ENCODE measurements at places on chromosomes 13 and 19.
A peak's percentile ranks its signal among the peaks of the same experiment; 100 is the strongest.

- H3K4me3 ChIP-seq, result no peak overlapping the region
- H3K36me3 ChIP-seq, result peaks cover 3% of the 10 kb centered on the region
- DNase-seq, result no peak
Measured at GRCh38 chr19:14978161-14978776, 1.4 kb downstream of the SLC1A6 start.

DNA sequence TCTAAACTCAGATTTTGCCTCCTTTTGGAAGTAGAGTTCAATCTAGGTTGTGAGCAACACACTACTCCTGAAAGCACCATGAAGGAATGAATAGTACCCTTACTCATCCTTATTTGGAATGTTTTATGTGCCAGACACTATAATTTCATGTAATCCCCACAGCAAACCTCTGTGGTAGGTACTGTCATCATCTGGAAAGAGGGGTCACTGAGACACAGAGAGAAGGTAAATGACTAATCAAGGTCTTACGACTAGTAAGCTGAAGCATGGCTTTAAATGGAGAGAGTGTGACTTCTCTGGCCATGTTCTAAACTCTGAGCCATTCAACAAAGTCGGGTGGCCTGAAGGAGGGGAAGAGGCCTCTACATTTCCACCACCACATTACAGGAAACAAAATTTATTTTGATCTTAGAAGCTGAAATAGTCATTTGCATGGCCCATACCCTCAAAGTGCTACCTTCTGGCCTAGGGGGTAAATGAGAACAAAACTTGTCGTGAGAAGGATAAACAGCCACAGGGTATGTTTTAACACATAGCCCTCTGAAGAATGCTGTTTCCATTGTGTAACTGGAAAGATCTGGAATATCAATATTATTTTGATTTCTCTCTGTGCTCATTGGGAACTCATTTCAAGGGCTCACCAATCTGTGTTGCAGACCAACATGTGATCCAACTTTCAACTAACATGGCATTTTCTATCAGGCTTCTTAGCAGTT lies 180.8 kb upstream of the RFC3 start:
- H3K27me3 ChIP-seq, result no peaks in the 10 kb centered on the region
- DNase-seq, result no peak
- no peaks in the 10 kb centered on the region for H3K4me1 ChIP-seq
- H3K27ac ChIP-seq, result no peak overlapping the region

DNA sequence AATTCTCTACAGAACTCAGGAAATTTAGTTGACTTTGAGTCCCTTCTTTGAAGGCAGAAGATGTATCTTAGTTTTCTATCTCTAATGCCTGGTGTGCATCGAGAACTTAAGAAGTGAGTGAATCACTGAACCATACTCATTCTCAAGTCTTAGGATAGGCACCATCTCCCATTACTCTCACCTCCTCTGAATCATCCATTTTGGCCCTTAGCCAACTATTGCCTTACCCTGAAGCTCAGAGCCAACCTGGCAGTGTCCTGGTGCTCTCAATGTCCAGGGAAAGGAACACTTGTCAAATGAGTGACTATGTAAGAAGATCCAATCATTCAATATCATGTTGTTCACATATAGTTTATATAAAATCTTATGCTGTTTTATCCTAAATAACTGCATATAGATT lies 146.6 kb downstream of the RGCC start:
- H3K4me1 ChIP-seq, result no peaks in the 10 kb centered on the region
- H3K27me3 ChIP-seq, result no peaks in the 10 kb centered on the region
- peak overlapping the region; percentile 6 for H3K27ac ChIP-seq
- H3K36me3 ChIP-seq, result no peaks in the 10 kb centered on the region
- DNase-seq, result no peak
- no peak overlapping the region for H3K4me3 ChIP-seq

GRCh38 chr13:113616281-113616906 lies 31.8 kb downstream of the TFDP1 start:
- no peak for DNase-seq
- H3K4me3 ChIP-seq, result no peak overlapping the region
- no peaks in the 10 kb centered on the region for H3K27me3 ChIP-seq
- peaks cover 12% of the 10 kb centered on the region for H3K36me3 ChIP-seq
- peaks cover 10% of the 10 kb centered on the region for H3K4me1 ChIP-seq

DNA sequence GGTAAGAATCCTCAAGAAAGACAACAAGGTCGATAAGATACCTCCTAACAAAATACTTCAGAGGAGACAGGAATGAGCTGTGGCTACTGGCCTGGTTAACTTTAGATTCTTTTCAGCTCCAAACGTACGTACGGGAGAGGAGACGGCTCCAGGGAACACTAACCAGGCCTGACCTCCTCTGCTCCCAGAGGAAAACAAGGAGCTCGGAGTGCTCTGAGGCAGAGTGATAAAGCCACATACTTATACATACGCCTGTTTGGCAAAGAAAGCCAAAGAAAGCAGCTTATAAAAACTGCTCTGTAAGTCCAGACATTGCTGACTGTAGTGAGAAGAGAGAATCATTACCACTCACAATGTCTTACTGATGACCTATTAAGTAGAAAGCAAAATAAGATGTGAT lies 263.9 kb downstream of the MZT1 start:
- no peaks in the 10 kb centered on the region for H3K27me3 ChIP-seq
- H3K27ac ChIP-seq, result no peak overlapping the region
- H3K4me1 ChIP-seq, result no peaks in the 10 kb centered on the region
- H3K36me3 ChIP-seq, result no peaks in the 10 kb centered on the region

DNA sequence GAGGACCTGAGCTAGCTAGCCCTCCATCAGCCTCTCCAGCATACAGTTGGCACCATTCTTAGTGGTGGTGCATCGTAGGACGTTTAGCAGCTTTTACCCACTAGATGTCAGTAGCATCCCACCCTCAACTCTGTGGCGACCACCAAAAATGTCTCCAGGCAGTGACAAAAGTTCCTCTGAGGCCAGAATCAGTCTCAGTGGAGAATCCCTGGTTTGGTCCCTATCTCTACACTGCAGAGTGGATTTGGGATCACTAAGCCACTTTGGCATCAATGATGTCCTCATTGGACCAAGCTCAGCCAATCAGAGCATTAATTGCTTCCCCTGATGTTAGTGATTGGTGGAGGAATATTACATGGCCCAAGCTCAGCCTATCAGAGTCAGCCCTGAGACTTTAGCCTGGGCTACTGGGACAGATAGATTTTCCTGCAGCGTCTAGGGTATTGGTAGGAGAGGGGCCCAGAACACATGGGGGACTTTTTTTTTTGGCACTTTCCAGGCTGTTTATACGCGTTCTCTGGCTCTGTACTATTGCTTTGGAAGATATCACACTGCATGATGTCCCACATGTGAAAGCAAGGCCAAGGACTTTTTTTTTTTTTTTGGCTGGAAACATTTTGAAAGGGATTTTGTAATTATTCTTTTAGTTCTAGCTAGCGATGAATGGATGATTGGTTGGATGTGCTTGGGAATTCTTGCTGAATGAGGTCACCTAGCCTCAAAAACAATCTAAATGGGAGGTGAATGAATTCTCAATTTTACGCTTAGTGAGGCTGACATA lies 7.0 kb downstream of the TMEM221 start:
- peaks cover 7% of the 10 kb centered on the region for H3K27me3 ChIP-seq
- H3K4me3 ChIP-seq, result no peak overlapping the region
- peaks cover 3% of the 10 kb centered on the region for H3K36me3 ChIP-seq
- H3K27ac ChIP-seq, result no peak overlapping the region

- no peak for DNase-seq
- peaks cover 21% of the 10 kb centered on the region for H3K27me3 ChIP-seq
- no peak overlapping the region for H3K27ac ChIP-seq
- H3K36me3 ChIP-seq, result no peaks in the 10 kb centered on the region
Measured at GRCh38 chr13:23450340-23451046, 17.0 kb upstream of the SACS start.

- H3K4me1 ChIP-seq, result peaks cover 7% of the 10 kb centered on the region
- H3K36me3 ChIP-seq, result no peaks in the 10 kb centered on the region
- no peak overlapping the region for H3K27ac ChIP-seq
- no peaks in the 10 kb centered on the region for H3K27me3 ChIP-seq
Measured at GRCh38 chr19:14019100-14019499, 8.8 kb upstream of the RLN3 start.

DNA sequence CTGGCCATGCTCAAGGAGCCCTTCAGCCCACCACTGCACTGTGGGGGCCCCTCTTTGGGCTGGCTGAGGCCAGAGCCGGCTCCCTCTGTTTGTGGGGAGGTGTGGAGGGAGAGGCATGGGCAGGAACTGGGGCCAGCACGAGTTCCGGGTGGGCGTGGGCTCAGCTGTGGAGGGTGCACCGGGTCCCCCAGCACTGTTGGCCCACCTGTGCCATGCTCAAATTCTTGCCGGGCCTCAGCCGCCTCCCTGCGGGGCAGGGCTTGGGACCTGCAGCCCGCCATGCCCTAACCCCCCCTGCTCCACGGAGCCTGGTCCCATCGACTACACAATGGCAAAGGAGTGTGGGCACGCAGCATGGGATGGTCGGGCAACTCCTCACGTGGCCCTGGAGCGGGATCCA lies 38.8 kb upstream of the TNFRSF19 start:
- no peaks in the 10 kb centered on the region for H3K4me1 ChIP-seq
- H3K36me3 ChIP-seq, result no peaks in the 10 kb centered on the region
- peaks cover 16% of the 10 kb centered on the region for H3K27me3 ChIP-seq
- no peak for DNase-seq
- no peak overlapping the region for H3K4me3 ChIP-seq
- H3K27ac ChIP-seq, result no peak overlapping the region

DNA sequence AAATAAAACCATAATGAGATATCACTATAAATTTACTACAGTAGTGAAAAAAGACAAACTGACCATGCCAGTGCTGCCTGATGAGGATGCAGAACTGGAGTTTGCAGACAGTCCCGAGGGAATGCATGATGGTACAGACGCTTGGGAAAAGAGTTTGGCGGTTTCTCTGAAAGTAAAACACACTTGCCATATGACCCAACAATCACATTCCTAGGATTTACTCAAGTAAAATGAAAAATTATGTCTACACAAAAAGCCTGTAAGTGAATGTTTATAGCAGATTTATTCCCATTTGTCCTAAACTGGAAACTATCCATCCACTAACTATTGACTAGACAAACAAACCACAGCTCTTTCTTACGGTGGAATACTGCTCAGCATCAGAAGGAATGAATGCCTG lies 271.0 kb downstream of the DNAJC15 start:
- no peaks in the 10 kb centered on the region for H3K4me1 ChIP-seq
- H3K27ac ChIP-seq, result no peak overlapping the region

DNA sequence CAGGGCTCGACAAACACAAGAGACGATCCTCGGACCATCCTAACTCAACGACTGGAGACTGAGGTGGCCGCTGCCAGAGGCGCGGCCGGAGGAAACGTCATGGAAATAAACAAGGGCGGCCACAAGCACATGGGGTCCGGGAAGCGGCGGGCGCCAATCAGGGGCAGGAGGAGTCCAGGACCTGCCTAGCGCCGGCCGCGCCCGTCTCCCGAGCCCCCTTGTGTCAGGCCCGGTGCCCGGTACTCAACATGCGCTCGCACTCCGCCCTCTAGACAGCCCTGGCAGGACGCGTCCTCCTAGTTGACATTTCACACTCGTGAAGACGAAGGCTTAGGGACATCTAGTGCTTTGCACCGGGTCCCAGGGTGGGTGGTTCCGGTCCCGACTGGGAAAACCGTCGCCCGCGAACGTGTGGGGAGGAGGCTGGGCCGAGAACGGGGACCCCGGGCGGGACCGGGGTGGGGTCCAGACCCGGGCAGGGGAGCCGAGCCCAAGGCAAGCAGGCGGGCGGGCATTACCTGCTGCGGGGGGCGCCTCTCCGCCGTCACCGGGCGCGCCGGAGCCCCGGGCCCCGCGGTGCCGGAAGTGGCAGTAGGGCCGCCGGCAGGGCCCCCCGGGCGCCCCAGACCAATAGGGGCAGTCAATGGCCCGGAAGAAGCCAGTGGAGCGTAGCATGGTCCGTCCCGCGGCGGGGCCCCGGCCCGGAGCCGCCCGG lies 442 bp downstream of the REXO1 start:
- peak overlapping the region; percentile 89 for H3K27ac ChIP-seq
- no peak for DNase-seq
- H3K4me3 ChIP-seq, result peak overlapping the region; percentile 85
- peaks cover 70% of the 10 kb centered on the region for H3K36me3 ChIP-seq
- peaks cover 28% of the 10 kb centered on the region for H3K4me1 ChIP-seq
- H3K27me3 ChIP-seq, result no peaks in the 10 kb centered on the region

GRCh38 chr13:73513751-73514150 lies 454.9 kb downstream of the KLF5 start:
- H3K36me3 ChIP-seq, result no peaks in the 10 kb centered on the region
- DNase-seq, result no peak
- H3K27ac ChIP-seq, result no peak overlapping the region
- H3K4me1 ChIP-seq, result no peaks in the 10 kb centered on the region

DNA sequence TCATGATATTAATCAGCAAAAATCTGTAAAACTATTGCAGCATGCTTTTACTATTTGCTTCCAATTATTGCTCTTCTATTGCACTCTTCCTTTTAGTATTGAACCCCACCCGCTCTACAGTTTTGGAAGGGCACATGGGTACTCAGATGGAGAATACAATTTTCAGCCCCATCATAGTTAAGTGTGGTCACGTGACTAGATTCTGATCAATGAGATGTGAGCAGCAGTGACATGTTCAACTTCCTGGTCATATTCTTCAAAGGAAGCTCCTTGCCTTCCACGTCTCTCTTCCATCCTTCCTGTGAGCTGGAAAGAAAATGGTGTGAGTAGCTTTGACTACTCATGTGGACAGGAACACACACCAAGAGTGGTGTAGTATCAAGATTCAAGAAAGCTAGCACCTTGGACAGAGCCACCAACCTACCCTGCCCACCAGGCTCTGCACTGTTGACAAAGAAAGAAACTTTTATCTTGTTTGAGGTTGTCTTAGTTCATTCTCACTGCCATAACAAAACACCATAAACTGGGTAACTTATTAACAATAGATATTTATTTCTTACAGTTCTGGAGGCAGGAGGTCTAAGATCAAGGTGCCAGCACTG lies 3.8 kb upstream of the FGF14 start:
- no peaks in the 10 kb centered on the region for H3K36me3 ChIP-seq
- H3K4me1 ChIP-seq, result peaks cover 13% of the 10 kb centered on the region
- DNase-seq, result no peak
- H3K27ac ChIP-seq, result no peak overlapping the region

DNA sequence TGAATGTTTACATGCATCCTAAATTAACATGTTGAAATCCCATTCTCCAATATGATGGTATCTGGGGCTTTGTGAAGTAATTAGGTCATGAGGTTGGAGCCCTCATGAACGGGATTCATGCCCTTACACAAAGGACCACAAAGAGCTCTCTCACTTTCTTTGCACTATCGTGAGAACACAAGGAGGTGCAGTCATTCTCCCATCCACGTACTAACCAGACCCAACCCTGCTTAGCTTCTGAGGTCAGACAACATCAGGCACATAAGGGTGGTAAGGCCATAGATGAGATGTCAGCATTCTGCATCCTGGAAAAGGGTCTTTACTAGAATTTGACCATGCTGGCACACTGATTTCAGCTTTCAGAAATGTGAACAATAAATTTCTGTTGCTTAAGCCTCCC lies 1211.9 kb upstream of the MIR17HG start:
- H3K27ac ChIP-seq, result no peak overlapping the region
- H3K4me3 ChIP-seq, result no peak overlapping the region
- no peaks in the 10 kb centered on the region for H3K27me3 ChIP-seq
- H3K36me3 ChIP-seq, result no peaks in the 10 kb centered on the region
- no peaks in the 10 kb centered on the region for H3K4me1 ChIP-seq
- DNase-seq, result no peak

GRCh38 chr19:6216996-6217751 lies 62.6 kb downstream of the MLLT1 start:
- no peak overlapping the region for H3K27ac ChIP-seq
- H3K4me3 ChIP-seq, result no peak overlapping the region
- H3K4me1 ChIP-seq, result peaks cover 4% of the 10 kb centered on the region
- H3K36me3 ChIP-seq, result peaks cover 13% of the 10 kb centered on the region
- no peaks in the 10 kb centered on the region for H3K27me3 ChIP-seq

GRCh38 chr19:38733493-38734175 lies 10.6 kb downstream of the CAPN12 start:
- H3K36me3 ChIP-seq, result peaks cover 46% of the 10 kb centered on the region
- peak overlapping the region; percentile 85 for H3K27ac ChIP-seq
- no peak for DNase-seq
- H3K4me1 ChIP-seq, result peaks cover 51% of the 10 kb centered on the region

Measured in effector memory CD8-positive, alpha-beta T cell (primary cell).